Hair follicle dermal papilla cell (primary cell): ENCODE measurements at places on chromosomes 12 and 14. TPM values are rescaled to one million over a fixed set of nuclear protein-coding genes. Genes with fewer than 3 reads are reported as not detected.

CABP1 gene
- total RNA-seq = 0.24 and 0.32 TPM in 2 replicates

ARHGAP9 gene
- 0.16 and 0.24 TPM in 2 replicates for total RNA-seq

FAM181A gene
- not detected in 2 replicates for total RNA-seq

COCH gene
- total RNA-seq = 0.36 and 0.49 TPM in 2 replicates

LGR5 gene
- 0.73 and 1.1 TPM in 2 replicates for total RNA-seq

SLC7A7 gene
- total RNA-seq = 6.7 and 10.2 TPM in 2 replicates

LRTM2 gene
- total RNA-seq = not detected in 2 replicates

NXPH4 gene
- 1.1 and 2.3 TPM in 2 replicates for total RNA-seq

GPRC5D gene
- total RNA-seq = not detected in 2 replicates

SLCO1B1 gene
- not detected in 2 replicates for total RNA-seq

ITGB7 gene
- total RNA-seq = 1.3 and 1.8 TPM in 2 replicates

KERA gene
- total RNA-seq = not detected in 2 replicates

ZC3H14 gene
- 73.1 and 83.9 TPM in 2 replicates for total RNA-seq

P2RX2 gene
- total RNA-seq = not detected in 2 replicates

PTPN6 gene
- 0.61 and 0.65 TPM in 2 replicates for total RNA-seq
